ENCODE measurements at places on chromosomes 16 and 17.

GRCh38 chr17:60091908-60092331, 13.2 kb upstream of the HEATR6 start:
- no peak for DNase-seq

DNA sequence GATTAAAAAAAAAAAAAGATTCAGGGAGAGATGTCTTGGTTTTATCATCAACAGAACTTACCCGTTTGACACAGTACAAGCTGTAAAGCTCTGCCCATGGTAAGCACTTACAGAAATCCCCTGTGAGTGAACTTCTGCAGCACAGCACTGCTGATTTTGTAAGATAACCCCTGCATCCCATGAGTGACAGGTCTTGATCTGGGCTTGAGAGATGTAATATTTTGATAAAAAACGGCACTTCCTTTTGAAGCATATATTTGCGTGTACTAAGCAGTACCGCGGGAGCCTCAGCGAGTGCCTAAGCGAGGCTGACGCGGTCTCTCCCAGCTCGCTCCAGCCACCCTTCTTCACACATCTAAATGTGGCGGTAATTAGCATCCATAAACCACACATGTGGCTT, 50.5 kb downstream of the IKZF3 start:
- DNase-seq, result no peak

DNA sequence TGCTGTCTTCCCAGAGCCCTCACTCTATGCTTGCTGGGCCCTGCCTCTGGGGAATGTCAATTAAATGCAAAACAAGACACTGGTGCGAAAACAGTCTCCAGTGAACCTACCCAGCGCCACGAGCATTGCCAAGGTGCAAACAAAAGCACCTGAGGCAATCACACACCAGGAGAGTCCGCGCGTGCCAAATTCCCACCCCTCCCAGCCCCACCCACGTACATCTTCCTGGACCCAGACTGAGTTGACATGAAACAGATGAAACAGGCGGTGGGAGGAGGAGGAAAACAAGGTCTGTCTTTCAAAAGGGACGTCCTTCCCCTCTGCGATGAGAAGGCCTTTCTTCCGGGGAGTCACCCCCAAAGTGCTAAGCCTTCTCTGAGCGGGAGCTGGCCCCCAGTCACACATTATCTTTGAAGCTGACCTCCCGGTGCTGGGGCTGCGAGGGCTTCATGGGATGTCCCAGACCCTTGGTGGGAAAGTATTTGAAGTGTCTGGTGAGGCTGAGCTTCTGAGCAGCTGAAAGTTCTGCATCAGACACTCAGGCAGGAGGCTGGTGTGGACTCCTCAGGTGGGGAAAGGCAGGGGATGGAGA, 200.4 kb downstream of the AXIN2 start:
- no peak for DNase-seq

- DNase-seq, result no peak
These were observed 15.6 kb upstream of the LITAF start for GRCh38 chr16:11602321-11602720.

GRCh38 chr17:44555099-44555498, 2.2 kb upstream of the FZD2 start:
- DNase-seq, result no peak

- no peak for DNase-seq
These were observed 536.9 kb downstream of the XYLT1 start for GRCh38 chr16:16933861-16934260.

DNA sequence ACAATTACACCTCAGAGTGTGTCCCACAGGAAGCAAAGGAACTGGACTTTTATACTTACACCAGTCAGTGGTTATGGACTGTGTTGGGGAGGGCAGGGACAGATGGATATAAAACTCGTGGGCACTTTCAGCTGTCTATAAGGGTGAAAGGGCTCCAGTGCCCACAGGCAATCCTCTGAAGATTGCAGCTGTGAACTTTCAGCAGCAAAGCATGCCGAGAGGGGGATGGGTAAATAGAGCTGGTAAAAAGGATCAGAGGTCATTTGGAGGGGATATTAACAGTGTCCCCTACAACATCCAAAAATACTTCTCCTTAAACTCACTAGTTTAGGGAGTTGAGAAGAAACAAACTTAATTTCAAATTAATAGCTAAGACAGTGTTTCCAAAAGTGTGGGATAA, 13.3 kb upstream of the RFWD3 start:
- no peak for DNase-seq

DNA sequence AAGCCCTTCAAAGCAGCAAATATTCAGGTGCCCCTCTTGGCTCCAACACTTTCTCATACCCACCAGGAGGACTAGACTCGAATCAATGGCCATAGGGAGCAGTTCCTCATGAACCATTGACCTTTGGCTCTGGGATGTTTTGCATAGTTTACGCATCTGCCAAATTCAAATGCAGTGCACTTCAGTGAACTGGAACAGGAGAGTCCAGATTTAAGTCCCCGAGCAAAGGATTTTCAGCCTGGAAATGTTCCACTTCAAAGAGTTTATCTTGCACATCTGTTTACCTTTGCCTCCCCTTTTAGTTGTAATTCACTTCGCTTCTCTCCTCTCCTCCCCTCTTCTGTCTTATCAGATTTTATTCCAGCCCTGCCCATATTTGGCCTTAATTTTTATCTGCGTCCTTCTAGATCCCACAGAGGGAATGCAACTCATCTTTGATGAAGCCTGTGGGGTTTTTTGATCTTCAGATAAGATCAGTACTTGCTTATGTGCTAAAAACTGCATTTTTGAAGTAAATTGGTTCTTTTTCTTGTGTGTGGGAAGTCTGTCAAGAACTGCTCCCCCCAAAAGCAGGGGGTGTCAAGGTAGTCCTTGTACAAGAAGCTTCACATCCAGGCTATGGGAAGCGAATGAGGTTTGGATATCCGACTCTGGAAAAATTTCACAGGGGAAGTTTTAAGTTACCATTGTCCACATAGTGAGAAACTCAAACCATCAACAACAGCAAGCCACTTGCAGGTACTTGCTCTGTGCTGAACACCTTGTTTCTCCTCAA, 281.6 kb downstream of the RBFOX1 start:
- no peak for DNase-seq

GRCh38 chr16:27751676-27752075, 201.7 kb downstream of the KATNIP start:
- no peak for DNase-seq

- no peak for DNase-seq
These were observed 503.9 kb downstream of the HAPSTR1 start for GRCh38 chr16:9595393-9595792.

DNA sequence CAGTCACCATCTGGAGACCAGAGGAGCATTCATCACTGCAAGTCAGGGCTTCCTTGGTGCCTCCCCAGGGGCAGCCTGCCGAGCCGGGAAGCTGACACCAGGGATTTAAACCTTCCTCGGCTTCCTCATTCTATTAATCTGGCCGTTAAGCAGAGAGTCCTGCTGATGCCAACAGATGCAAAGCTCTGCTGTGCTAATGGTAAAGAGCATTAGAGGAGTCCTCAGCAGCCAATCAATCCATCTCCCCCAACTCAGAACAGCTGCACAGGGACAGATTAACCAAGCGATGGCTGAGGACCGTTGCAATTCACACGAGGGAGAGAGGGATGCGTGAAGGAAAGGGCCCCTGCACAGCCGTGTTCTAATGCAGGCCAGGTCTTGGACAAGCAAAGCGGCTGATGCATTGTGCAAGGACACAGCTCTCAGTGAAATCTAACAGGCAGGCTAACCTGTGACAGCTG, 116.6 kb downstream of the XYLT1 start:
- no peak for DNase-seq

- no peak for DNase-seq
These were observed at the start of gene RAB11FIP4 for GRCh38 chr17:31391496-31391949. Gene RAB11FIP4, plus strand, starts transcription at chr17:31391675. Its CDS starts 178 bp downstream, at chr17:31391853.

DNA sequence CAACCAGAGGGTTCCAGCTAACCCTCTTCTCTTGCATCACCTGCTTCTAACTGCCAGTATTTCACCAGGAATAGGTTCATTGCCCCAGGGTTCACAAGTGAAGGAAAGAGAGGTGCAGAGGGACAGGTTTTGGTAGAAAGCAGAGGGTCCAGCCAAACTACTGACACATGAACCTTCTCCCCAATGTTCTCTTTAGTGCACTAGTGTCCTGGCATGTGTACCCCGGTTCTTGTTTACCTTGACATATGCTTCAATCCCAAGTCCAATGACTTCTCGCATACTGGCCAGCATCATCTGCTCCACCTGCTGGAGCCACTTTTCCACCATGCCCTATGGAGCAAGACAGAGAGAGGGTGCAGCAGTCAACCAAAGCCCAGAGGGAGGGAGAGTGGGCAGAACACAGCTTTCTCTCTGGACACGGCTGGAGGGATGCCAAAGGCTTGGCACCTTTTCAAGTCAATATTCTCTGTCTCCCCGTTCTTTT, 90.6 kb downstream of the DNAH3 start:
- DNase-seq, result no peak

DNA sequence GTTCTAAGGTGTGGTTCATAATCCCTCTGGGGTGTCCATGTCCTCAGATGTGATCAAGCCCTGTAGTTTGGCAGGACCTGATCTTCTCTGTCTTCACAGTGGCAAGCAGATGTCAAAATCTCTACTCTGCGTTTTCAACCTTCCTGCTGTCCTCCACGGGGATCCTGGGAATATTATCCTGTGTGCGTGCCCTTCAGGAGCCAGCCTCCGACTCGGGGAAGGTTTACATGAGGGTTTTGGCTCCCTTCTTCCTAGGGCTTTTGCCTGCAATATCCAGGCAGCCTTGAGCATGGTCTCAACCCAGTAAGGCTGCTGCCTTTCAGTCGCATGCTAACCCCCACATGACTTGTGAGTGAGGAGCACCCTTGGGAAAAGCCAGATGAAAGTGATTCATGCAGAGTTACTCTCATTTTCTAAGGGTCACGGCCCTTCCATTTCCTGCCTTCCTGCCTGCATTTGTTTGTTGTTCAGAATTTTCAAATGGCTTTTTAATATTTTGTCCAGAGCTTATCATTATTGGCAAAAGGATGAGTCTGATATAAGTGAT, 202.2 kb upstream of the CHMP6 start:
- no peak for DNase-seq

- DNase-seq, result no peak
These were observed 12.3 kb upstream of the PKMYT1 start for GRCh38 chr16:2992383-2993081.

DNA sequence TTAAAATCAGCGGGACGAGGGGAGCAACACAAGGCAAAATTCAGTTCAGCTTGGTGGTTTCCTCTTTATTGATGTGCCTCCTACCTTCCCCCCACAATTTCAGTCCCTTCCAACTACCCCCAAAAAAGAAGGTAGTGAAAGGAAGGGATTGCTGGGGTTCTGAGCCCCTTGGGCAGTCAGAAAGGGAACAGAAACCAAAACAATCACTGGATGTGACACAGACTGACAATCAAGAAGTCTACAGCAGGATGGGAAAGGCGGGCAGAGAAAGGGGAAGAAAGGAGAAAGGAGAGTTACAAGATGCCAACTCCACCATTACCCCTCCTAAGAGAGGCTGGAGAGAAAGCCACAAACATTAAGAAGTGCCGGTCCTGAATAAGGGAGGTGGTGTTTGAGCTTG, 1.1 kb upstream of the PHF23 start:
- DNase-seq, result no peak

- peak; percentile 24 for DNase-seq
These were observed 198.5 kb downstream of the CYLD start for GRCh38 chr16:50940275-50940854.

GRCh38 chr17:79080349-79080748, 5.7 kb downstream of the ENGASE start:
- no peak for DNase-seq

- no peak for DNase-seq
These were observed 26.1 kb downstream of the HDAC5 start for GRCh38 chr17:44097110-44097958.

DNA sequence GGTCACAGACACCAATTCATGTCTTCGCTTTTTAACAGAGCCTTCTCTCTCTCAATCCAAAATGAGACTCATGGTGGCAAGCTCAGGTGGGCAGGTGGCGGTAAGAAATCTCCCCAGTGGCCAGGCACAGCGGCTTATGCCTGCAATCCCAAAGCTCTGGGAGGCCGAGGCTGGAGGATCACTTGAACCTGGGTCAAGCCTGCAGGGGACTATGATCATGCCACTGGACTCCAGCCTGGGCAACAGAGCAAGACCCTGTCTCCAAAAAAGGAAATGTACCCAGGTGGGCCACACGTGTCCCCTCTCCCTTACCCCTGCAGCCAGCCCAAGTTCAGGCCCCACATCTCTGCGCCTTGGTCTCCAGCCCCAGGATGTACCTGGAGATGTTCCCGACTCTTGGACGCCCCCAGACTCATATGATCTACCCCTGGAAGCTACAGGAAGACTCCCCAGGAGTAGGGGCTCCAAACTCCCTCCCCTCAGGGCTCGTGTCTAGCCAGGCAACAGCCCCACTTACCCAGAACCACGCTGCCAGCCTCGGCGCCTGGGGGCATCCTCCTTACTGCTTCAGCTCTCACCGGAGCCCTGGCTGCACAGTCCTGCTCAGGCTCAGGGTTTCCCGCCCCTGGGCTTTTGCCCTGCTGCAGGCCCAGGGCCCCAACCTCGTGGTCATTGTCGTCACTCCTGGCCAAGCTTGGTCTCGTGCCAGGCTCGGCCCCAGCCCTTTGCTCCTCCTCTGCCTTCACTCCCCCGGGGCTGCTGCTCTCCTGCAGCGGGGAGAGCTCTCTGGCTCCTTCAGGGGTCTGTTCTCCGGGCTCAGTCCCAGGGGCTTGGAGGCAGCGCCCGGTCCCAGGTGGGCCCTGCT, 16.2 kb downstream of the MYLK3 start:
- no peak for DNase-seq

DNA sequence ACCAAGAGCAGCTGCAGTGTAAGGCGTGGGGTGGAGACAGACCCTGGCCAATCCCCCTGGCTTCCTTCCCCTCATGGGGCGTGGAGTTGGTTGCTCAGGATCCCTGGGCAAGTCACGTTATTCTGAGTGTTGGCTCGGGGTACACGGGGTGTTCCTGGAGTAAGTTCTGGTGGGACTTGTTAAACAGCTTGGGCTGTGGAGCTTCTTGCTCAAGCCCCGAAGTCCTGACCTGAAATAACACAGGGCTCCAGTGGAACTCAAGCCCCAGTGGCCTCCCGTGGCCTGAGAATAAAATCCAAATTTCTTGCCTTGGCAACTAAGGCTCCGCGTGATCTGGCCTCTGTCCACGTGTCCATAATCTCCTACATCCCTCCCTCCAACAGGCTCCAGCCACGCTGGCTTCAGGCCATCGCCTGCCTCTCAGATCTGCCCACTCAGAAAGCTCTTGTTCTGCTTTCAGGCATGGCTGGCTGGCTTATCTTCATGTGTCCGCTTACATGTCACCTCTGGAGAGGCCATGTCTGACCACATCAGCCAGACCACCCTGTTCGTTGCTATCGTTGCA, 49.3 kb upstream of the BCO1 start:
- DNase-seq, result no peak

- no peak for DNase-seq
These were observed 2046.8 kb downstream of the TP53TG3F start for GRCh38 chr16:35506018-35506897.

DNA sequence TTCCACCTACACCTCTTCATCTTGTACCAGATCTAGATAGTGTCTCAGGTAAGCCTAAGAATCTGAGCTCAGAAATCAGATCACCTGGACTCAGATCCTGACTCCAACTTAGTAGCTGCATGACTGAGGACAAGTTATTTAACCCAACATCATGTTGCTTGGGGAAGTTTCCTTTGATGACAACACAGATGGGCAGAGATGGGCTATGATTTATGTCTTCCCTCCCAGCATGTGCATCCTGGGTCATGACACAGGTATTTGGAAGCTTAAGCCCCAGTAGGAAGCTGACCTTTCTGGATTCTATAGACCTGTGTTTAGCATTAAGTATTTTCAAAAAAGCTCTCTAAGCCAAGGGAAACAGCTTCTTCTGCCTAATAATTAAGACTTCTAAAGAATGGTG, 12.4 kb upstream of the HEATR6 start:
- DNase-seq, result no peak

All from right forelimb (tissue), 1 donor.